Esophagus squamous epithelium (tissue), 5 donors: ENCODE measurements at places on chromosomes 2 and 18.

GRCh38 chr2:37154785-37155184 lies 2.0 kb downstream of the EIF2AK2 start:
- no peak for DNase-seq

GRCh38 chr2:241161646-241162281 lies 11.5 kb downstream of the PPP1R7 start:
- DNase-seq = no peak

DNA sequence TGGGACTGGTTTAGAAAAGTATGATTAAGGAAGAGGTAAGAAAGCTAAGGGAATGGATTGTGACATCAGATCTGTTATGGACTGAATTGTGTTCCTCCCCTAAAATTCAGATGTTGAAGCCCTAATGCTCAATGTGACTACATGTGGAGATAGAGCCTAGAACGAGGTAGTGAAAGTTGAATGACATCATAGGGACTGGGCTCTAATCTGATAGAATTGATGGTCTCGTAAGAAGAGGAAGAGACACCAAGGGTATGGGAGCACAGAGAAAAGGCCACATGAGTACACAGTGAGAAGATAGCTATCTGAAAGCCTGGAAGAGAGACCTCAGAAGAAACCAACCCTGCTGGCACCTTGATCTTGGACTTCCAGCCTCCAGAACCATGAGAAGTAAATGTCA lies 178.3 kb downstream of the TRIB2 start:
- DNase-seq = no peak

DNA sequence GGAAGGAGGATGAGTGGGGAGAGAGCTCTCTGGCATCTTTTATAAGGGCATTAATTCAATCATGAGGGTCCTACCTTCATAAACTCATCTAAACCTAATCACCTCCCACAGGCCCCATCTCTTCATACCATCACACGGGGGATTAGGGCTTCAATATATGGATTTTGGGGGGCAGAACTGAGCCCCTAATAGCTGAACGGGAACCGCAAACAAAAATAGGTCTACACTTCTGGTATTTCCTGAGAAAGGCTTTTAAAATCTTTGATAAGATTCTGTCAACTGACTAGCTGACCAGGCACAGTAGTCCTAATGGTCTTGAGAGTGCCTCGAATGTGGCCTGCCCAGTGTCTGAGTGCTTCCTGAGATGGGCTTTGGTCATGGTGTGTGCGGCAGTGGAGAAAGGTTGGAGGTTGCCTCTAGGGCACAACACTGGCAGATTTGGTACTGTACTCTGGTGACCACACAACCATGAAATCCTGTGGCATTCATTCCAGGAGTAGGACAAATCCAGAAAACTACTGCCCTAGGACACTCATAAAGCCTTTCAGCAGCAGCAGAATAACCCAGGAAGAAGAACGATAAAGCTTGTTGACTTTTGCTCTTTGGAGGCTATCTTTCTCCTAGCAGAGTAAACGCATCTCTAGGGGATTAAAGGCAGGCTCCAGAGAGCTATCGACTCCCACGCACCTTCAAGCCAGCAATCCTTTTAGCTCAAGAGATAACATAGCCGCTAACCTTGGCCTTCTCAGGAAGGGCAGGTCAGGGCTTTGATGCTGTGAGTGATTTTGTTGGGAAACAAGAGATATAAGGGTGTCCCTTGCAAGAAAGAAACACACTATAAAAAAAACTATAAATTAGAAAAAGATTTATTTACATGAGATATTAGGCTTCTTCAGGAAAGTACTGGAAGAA lies 12.3 kb upstream of the APOB start:
- no peak for DNase-seq

GRCh38 chr18:37122877-37123276 lies 293.9 kb downstream of the KIAA1328 start:
- DNase-seq = no peak

DNA sequence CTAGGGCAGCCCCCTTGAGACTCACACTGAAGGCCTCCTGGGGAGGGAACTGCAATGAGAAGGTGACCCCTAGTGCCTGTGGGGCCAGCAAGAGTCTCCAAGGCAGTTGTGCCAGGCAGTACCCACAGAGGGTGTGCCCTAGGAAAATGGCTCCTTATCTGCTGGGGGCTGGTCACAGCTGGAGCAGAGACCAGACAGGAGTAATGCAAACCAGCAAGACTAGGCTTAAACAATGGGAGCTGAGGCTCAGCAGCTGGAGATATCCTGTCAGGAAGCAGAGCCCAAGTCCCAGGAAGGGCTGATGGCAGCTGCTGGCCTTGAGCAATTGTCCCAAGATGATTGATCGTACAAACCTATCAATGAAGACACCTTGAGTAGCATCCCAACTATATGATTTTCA lies 26.8 kb upstream of the E2F6 start:
- DNase-seq = no peak

- no peak for DNase-seq
Measured at GRCh38 chr2:9115229-9115628, 91.4 kb upstream of the ASAP2 start.

DNA sequence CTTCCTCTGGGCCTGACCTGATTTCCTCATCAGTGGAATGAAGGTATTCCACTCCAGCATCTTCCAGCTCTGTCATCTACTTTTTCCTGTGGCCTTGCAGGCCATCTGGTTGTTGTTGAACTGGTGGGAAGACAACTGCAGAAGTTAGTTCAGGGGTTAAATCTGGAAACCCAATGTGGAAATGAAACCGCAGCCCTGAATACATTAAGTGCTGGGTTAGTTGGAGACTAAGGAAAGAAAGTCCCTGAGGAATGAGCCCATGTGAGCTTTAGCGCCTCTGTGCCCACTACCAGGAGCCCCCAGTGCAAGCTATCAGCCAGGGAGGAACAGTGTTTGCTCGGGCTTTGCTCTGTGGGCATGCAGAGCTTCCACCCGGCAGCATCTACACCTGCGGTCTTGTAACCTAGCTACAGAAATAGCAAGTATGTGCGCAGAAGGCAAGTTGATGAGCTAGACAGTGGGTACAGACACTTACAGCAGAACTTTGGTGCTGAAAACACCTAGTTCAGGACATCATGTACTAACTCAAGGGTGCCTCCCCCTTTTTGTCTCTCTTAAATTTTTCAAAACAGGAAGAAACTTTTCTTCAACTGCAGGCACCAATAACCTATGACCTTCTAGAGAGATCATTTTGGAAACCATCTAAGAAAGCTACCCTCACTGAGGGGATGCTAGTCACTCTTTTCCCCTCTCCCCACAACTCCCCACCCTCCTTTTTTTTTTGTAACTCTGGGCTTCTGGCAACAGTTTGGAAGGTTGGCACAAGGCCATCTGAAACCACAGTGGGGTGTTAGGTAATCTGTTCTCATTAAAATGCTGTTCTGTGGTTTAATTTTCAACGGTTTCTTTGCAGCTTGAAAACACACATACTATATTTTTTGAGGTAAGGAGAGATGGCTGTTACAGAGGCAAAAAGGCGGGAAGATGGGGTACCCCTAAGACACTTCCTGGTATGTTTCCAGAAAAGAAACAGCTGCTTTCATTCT lies 18.3 kb upstream of the CXCR4 start:
- peak; percentile 20 for DNase-seq

- no peak for DNase-seq
Measured at GRCh38 chr2:239507576-239508258, 106.9 kb upstream of the HDAC4 start.

GRCh38 chr18:66346833-66347588 lies 256.9 kb downstream of the CDH19 start:
- no peak for DNase-seq

DNA sequence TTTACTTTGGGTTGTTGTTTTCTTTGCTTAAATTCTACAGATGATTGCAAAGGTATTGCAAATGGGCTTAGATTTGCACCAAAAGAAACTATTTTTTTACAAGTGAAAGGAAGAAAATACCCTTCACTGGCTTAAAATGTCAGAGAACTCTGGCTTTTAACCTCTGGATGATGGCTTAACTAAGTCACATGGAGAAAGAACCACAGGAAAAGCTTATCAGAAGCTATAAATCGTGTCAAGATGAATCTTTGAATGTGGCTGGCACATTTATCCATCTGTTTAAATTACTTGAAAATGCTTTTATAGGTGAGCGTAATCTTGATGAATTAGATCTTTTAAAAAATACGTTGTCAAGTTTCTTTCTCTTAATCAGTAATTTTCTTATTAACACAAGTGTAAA lies 32.0 kb upstream of the CCDC178 start:
- DNase-seq = no peak

GRCh38 chr18:49359732-49360444 lies 100.6 kb downstream of the DYM start:
- DNase-seq = no peak

DNA sequence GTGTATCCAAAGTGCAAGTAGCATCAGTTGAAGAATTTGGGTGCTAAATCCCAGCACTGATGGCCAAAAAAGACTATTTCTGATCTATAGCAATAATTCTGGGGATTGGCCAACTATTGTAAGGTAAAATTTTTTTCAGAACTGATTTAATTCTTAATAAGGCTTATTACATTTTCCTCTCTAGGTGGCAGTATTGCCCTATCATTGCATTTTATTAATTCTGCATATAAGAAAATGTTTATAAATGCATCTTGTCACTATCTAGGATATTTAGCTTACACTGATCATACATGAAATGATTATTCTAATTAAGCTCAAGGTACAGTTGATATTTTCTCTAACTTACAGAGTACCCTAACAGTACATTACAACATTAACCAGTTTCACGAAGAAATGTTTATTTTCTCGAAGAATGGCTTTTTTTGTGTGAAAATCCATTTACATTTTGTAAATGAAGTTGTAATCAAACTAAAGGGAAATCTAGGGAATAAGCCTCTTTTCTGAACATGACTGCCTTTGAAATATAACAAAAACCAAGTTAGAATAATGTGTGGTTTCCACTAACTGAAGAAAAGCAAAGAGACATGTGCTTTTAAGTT lies 11.0 kb downstream of the TTN start:
- DNase-seq = no peak

DNA sequence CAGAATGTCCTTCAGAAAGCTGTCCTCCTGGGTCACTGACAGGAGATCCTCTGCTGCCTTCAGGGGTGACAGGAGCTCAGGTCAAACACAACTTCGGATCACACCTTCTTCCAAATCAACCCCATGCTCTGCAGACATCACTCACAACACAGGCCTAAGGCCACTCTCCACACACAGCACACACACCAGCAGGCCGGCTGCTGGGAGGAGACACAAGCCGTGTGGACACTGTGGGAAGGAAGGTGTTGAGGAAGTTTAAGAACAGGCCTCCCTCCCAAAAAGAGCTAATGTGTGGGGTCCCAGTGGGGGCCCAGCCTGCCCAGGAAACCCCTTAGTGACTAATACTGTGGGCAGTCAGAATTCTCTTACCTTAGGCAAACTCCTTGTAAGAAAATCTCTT lies 290.3 kb upstream of the ID2 start:
- no peak for DNase-seq

DNA sequence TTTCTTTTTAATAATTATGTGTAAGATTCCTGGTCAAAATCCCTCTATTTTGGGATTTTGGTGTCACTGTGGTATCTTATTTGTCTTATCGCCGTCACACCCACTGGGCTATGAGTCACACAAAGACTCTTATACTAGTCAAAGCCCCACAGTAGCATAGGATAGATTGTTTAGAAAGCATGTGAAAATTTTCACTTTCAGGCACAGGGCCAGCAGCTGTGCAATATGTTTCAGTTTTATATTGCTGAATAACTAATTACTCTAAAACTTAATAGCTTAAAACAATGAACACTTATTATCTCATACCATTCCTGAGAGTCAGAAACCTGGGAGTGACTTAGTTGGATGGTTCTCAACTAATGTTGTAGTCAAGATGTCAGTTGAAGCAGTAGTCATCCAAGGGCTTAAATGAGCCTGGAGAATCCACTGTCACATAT lies 24.0 kb downstream of the CFAP210 start:
- no peak for DNase-seq

GRCh38 chr2:233912691-233913423 lies 4.3 kb upstream of the TRPM8 start:
- no peak for DNase-seq

DNA sequence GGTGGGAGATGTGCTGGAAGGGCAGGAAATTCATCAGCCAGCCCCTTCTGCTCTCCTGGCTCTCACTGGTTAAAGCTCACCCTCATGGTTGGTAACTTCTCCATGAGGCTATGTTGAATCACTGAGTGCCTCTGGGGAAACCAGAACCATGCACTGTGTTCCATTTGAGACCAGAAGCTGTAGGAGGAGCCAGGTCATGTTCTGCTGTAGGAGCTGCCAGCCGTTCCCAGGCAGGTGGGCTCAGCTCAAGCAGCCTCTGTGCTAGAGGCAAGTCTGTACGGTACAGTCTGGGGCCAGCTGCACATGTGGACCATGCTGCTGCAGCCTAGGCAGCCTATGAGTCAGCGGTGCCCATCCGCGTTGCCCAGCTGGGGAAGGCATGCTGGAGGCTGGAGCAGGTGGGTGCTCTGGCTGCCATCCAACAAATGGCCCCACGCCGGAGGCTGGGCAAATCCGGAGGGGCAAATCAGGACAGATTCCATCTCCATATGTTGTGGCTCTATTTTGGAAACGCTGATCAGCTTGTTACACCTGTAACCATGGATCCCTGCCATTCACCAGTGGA lies 22.0 kb upstream of the KCNF1 start:
- DNase-seq = no peak

- DNase-seq = no peak
Measured at GRCh38 chr2:187054501-187055319, 205.7 kb upstream of the ZSWIM2 start.

DNA sequence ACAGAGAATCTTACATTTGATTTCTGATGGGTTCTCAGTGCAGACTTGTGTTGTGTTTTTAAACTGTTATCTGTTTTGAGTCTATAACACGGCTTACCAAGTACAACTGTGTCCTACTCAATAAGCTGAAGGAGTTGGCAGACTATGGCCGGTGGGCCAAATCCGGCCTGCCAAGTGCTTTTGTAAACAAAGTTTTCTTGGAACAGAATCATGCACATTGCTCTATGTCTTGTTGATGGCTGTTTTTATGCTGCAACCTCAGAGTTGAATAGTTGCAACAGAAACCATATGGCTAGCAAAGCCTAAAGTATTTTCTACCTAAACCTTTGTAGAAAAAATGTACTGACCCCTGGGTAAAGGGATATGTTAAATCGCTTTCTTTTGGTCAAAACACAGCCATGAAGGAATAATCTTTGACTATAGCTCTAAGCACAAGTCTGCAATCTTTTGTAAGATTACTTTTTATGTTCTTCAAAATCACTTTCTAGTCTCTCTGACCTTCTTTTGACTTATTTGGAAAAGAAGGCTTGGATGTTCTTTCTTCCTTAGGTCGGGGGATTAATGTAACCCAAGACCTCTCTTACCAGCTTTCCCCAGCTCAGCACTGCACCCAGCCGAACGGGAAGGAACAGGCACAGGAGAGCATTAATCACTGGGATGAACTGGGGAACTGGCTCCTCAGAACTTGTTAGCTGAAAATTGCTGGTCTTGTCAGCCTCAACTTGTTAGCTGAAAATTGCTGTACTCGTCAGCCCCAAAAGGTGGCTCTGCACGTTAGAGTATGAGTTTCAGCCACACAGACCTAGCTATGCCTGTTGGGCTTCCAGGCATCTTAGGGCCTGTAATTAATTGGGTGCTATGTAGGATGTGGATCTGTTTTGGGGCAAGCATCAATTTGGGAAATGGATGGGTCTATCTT lies 75.4 kb downstream of the CD8B2 start:
- no peak for DNase-seq

GRCh38 chr2:134634054-134634753 lies 84.6 kb downstream of the TMEM163 start:
- no peak for DNase-seq
